ENCODE measurements at places on chromosomes 12 and 14.

DNA sequence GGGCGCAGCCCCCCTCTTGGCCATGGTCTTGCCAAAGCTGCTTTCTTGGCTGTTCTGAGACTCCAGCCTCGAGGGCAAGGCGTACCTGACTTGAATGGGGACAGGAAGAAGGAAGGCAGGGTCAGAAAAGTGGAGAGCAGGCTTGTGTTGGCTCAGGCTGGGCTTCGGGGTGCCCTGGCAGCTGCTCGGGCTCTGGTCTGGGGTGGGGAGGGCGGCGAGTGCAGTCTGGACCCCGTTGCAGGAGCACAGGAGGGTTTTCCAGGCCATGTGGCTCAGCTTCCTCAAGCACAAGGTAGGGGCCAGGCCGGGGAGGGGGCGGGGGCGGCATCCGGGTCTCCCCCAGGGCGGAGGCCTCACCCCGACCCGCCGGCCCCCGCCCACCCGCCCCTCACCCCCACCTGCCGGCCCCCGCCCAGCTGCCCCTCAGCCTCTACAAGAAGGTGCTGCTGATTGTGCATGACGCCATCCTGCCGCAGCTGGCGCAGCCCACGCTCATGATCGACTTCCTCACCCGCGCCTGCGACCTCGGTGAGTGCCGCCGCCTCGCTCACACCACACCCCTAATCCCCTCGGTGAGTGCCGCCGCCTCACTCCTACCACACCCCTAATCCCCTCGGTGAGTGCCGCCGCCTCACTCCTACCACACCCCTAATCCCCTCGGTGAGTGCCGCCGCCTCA, 4.2 kb downstream of the NOC4L start:
- DNase-seq: no peak

DNA sequence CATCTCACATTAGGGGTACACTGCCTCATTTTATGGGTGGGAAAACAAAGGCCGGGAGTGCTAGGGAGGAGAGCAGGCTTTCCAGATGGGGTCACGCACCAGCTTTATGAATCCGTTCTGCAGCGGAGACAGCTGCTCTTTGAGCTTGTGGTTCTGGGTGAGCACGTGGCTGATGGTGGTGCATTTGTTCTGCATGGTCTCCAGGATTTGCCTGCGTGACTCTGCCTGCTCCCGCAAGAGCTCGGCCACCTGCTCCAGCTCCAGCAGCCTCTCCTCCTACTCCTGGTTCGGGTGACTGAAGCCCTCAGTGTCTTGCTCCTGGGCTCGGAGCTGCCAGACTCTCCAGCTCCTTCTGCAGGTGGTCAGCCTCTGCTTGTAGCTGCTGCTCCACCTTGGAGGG, 23.6 kb upstream of the BLTP3B start:
- DNase-seq: no peak

DNA sequence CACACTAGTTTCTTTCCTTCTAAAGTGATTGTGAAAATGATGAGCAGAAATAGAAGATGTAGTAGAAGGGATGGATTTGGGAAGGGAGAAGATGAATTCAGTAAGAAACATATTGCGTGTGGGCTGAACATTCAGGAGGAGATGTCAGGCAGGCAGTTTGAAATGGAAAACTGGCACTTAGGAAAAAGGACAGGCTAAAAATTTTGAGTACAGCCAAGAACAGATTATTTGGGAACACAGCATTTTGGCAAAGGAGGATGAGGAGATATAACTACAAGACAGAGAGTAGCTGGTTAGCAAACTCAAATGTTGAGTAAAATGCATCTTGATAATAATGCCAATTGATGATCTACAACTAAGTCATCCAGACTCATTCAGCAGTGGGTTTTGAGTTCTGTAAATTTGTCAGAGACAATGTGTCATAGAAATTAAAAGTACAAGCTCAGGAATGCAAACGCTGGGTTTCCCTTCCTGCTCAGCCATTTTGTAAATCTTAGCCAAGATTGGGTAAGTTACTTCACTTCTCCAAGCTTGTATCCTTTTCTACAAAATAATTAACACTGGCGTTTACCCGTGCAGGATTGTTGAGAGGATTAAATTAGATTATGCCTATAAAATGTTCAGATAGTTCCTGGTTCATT, 255.0 kb downstream of the NAV3 start:
- no peak for DNase-seq

DNA sequence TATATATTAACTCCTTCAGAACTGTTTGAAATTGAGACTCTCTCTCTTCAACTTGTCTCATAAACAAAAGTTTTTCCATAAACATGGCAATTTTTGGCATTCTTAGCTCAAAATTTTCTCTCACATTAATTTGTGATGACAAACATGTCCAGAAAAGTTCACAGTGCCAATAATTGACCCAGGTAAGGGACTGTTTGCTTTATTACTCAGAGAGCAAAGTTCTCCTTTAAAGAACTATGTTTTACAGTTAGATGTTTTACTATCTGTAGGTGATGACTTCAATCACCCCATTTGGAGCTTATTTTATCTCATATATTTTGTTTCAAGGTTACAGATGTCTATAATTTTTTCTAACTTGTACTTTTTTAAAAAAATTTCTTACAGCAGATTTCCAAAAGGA, 855.6 kb downstream of the SLC16A7 start:
- DNase-seq: no peak

Measured in mesenteric fat pad (tissue), 1 donor.